ELF-1 (cell line): ENCODE measurements at places on chromosomes 12 and 14.

GRCh38 chr12:116880213-116880816 is 926 bp downstream of the HRK start:
- DNase-seq: no peak

DNA sequence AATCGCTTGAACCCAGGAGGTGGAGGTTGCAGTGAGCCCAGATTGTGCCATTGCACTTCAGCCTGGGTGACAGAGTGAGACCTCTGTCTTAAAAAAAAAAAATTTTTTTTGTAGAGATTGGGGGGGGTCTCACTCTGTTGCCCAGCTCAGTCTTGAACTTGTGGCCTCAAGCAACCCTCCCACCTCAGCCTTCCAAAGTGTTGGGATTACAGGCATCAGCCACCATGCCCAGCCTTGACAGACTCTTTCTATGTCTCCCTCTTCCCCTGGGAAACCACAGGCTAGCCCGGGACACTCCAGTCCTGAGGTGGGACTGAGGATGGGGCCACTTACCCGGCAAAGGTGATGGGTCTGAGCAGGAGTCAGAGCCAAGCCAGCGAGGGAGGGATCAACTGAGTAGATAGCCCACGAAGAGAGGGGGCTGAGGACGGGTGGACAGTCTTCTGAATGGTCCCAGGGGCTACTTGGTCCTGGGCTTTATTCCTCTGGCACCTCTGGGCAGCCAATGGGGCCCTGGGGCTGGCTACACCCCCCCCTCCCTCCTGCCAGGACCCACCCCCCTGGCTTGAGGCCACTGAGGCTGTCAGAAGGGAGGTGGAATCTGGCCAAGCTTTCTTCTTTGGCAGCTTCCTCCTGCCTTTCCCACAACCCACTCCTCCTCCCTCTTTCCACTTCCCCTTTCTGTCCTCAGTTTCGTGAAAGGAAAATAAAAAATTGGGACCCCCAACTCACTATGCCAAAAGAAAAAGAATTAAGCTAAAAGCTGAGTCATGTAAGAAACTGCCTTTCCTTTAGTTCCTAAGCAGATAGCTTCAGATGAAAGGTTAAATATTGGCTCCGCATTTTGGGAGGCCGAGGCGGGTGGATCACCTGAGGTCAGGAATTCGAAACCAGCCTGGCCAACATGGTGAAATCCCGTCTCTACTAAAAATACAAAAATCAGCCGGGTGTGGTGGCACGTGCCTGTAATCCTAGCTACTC is at the start of gene SDS:
TSS of gene SDS (minus strand) at position 453 of the 981 bp plus-strand sequence. CDS start 4,179 bp downstream, outside the sequence.
- no peak for DNase-seq

GRCh38 chr14:60758885-60759284 is 24.3 kb downstream of the MNAT1 start:
- no peak for DNase-seq

DNA sequence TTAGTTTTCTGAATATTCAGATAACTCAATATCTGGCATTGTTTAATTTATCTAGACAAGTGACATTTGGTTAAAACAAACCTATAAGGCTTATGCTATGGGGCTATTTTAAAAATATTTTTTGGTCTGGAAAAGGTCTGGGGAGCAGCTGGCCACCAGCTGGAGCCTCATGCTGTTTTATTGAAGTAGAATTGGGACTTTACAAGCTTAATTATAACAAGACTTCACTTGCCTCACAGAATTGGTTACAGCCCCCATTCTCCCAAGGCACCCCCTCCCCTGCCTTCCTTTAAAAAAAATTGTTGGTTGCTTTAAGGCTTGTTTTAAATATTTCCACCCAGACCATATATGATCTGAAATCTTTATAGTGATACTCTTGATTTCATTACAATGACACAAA is 453.9 kb downstream of the ADAMTS20 start:
- no peak for DNase-seq

DNA sequence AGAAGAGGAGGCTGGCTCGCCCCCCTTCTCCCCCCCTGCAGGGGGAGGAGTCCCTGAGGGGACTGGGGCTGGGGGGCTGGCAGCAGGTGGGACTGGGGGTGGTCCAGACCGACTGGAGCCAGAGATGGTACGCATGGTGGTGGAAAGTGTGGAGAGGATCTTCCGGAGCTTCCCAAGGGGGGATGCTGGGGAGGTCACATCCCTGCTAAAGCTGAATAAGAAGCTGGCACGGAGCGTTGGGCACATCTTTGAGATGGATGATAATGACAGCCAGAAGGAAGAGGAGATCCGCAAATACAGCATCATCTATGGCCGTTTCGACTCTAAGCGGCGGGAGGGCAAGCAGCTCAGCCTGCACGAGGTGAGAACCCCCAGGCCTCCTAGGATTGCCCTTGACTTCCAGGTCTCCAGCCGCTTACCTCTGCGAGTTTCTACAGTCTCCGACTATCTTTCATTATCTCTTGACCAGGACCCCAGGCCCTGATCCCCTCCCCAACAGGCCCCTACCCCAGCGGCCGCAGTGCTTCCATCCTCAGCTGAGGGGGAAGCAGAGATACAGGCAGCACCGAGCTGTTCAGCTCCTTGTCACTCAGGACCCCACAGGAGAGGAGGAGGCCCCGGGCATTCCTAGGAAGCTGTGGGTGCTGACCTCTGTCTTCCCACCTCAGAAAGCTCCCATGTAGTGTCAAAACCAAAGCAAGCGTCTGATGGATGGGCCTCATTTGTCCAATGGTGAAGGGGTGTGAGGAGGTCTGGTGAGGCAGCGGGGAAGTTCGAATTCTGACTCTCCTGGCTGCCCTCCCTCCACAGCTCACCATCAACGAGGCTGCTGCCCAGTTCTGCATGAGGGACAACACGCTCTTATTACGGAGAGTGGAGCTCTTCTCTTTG is 3.0 kb downstream of the NAB2 start:
- DNase-seq: no peak

GRCh38 chr12:49487605-49488004 is 51.2 kb upstream of the KCNH3 start:
- DNase-seq: no peak

DNA sequence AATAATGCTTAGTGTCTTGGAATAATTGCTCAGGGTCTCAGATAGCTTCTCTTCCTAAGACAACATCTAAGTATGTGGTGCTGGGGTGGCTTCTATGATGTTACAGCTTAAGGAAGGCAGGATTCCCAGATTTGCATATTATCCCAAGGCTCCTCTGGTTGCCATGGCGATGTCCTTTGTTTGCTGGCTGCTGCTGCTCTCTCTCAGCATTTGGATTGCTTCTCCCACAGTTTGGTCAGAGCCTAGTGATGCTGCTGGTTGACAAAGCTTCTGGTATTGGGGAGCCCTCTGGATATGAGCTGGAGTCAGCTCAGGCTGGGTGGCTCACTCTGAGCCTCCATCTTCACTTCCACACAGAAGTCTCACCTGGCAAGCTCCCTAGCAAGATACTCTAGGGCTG is 56.4 kb upstream of the FBXO33 start:
- peak; percentile 50 for DNase-seq

GRCh38 chr12:43267818-43268217 is 284.2 kb downstream of the ADAMTS20 start:
- no peak for DNase-seq

GRCh38 chr12:60072911-60073310 is 477.1 kb downstream of the SLC16A7 start:
- DNase-seq: no peak

GRCh38 chr14:68474741-68475140 is 318.1 kb downstream of the ZFP36L1 start:
- no peak for DNase-seq

- no peak for DNase-seq
Measured at GRCh38 chr12:20314328-20314727, 54.0 kb upstream of the PDE3A start.

DNA sequence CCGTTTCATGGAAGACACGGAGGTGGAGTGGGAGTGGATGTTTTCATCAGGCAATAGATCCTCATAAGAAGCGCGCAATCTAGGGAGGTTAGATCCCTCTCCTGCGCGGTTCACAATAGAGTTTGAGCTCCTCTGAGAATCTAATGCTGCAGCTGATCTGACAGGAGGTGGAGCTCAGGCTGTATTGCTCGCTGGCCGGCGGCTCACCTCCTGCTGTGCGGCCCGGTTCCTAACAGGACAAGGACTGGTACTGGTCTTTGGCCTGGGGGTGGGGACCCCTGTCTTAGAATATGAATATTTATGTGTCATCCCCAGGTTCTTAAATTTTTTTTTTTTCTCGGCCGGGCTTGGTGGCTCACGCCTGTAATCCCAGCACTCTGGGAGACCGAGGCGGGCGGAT is 36.7 kb downstream of the PRICKLE1 start:
- peak; percentile 73 for DNase-seq

DNA sequence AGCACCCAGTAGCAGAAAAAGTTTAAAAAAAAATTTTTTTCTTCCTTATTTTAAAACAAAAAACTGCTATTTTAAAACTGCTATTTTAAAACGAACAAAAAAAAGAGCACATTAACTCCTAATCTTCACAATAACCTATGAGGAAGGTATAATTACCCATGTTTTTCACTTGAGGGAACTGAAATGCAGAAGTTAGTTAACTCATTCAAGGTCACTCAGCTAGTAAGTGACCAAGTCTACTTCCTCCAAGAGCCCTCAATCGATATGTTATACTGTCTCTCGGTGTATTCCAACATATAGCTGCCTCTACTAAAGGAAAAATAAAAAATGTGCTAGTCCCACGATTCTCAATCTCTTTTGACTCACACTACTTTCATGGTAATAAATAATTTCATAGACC is 7.8 kb downstream of the RPAP3 start:
- no peak for DNase-seq

DNA sequence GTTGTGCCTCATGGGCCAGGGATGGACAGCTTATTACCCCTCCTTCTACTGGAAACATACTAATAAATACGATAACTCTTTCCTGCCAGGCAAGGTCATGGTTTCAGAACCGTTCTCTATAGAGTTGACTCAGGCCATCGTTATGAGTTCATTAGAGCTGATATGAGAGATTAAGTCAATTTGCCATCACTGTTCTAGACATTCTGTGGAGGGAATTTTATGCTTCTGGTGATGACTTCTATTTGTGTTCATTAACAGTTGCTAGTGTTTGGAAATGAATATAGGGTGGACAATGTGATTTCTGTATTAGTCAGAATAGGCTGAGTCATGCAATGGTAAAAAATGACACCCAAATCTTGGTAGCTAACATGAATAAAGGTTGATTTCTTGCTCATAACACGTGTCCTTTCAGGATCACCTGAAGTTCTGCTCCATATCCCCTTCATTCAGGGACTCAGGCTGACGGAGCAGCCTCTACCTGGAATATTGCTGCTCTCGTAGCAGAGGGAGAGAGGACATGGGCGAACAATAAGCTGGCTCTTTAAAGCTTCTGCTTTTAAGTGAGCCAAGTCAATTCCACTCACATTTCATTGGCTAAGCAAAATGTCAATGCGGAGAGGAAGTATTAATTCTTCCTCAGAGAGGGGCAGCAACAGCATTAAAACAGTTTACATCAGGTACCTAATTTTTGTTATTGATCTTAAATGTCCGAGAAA is 18.5 kb upstream of the TBPL2 start:
- no peak for DNase-seq

DNA sequence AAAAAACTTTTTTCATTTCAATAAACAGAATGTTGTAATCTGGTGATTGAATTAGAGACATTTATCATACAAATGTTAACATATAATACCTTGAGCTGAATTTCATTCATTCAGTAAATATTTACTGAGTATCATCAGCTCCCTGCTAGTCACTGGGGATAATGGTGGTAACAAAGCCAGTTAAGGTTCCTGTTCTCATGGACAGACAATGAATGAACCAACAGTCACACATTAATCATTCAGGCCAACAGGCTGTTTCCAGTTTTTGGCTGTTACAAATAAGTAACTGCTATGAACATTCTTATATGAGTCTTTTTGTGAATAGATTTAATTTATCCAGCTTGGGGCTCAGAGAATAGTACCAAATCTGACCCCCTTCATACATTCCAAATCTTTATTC is 13.5 kb downstream of the EXD2 start:
- no peak for DNase-seq

GRCh38 chr14:20434701-20435581 is 1.0 kb downstream of the KLHL33 start:
- DNase-seq: no peak

GRCh38 chr14:100802179-100802578 is 23.7 kb upstream of the MEG3 start:
- no peak for DNase-seq

DNA sequence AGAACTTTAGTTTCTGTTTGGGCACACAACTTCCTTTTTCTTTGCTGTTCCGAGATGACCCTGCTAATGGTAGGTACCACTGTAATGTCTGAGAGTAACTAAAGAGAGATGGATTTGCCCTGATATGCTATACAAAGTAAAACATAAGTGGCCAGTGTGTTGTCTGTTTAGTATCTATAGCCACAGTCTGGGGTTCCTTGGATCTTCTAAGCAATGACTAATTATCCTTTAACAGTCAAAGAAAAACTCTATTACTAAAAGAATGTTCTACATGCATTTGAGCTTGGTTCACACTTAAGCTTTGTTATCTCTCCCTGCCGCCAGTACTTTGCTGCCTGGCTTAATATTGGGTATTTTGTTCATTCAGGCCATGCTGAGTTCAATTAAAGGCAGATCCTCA is 1051.9 kb upstream of the FLRT2 start:
- no peak for DNase-seq

GRCh38 chr12:12975322-12976077 is 23.5 kb upstream of the GPRC5D start:
- peak; percentile 59 for DNase-seq

DNA sequence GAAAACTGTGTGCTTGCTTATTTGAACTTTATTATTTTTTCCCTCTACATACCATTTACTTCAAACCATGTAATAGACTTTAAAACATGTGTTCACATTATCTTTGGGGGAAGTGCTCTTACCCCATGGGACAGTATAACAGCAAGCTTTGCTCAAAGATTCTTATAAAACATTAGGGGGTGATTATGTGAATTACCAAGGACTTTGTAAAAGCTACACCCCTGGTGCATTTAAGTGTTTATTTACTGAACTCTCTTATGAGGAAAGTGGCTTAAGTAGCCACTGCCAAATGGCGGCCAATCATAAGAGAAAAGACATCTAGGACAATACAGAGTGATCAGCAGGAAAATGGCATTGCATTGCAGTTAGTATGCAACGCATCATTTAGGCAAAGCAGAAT is 70.3 kb downstream of the CAPZA3 start:
- DNase-seq: no peak

- peak; percentile 87 for DNase-seq
Measured at GRCh38 chr12:15253990-15254389, 32.8 kb upstream of the RERG start.

DNA sequence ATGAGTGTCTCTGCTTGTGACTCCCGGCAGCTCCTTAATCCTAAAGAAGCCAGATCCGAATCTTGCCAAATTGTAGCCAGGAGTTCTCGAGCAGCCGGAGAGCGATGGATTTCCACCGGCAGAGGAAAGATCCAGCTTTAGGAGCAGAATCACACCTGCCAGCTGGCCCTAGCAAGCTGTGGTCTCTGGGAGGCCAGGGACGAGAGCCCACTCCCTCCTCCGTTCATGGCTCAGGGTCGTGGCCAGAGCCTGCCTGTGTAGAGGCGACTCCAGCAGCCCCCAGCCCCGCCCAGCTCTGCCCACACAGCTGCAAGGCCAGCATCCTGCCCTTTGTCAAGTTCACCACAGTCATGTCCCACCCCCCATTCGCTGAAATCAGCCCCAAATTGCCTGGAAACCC is 121.0 kb downstream of the SCARB1 start:
- DNase-seq: no peak
